ENCODE measurements at places on chromosomes 7 and 10. TPM values are rescaled to one million over a fixed set of nuclear protein-coding genes. Genes with fewer than 3 reads are reported as not detected.

DNA sequence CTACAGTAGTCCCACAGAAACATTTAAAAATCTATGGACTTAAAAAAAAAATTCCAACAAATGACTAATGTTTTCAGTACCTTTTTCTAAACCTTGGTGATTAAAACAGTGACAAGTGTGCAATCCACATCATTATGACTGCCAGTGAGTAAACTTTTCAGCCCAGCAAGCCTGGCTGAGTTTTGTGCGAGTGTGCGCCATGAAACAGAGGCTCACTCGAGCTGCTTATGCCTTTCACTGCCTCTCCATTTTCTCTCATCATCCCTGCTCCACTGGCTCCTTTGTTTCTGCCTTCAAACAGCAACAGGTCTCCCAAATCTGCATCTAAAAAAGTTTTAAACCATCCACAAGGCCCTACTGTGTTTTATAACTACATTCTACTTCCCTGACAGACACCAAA, 105.8 kb downstream of the USP6NL start:
- no peak for DNase-seq

DNA sequence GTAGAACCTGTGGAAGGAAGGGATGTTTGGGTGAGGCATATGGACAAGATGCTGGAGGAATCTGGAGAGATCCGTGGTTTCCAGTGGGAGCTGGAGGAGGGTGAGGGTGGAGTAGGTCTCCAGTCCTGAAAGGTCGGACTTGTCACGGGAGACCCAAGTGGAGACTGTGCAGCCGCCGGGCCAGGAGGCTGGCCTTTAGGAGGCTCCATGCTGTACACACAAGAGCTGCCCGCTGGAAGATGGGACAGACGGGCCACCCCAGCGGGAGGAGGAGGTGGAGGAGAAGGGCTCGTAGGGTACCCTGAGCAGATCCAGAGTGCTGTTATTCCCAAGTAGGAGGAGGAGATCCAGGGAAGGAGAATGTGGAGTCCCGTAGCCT, 106.7 kb downstream of the NKX6-2 start:
- DNase-seq: no peak

DNA sequence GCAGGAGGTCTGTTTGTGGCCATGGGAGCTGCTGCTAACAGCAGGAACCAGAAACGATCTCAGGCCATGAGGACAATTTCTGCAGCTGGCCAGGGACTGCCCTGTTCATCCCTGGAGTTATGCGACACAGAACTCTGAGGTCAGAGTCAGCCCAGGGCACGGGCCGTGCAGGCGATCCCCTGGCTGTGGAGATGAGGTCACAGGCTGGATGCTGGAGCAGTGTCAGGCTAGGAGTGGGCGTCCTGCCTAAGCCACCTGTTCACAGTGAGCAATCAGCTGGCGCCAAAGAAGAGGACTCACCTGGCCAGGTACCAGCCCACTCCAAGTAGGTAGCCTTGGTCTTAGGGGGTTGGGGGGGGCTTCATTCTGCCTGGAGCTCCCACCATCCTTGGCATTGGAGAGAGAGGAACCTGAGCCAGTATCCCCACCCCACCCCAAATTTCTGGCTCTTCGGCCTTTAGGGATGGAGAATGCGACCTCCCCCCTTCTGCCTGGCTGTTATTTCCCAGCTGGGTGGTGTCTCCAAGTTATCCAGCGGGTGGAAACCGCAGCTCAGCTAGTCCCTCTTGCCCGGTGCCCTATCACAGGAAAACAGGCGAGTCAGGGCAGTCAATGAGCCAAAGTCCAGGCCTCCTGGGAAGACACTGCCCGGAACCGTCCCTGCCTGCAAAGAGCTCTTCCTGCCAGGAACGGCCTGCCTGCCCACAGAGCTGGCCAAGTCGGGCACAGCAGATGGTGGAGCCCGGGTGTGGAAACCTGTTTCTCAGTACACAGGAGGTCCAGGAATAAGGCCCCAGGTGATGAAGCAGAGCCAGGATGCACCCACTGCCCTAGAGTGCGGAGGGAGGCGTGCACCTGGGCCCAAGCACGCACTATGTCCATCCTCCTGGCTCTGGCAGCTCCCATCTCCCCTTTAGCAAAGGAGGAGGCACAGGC, 1.8 kb upstream of the TTYH3 start:
- DNase-seq: peak; percentile 83

DNA sequence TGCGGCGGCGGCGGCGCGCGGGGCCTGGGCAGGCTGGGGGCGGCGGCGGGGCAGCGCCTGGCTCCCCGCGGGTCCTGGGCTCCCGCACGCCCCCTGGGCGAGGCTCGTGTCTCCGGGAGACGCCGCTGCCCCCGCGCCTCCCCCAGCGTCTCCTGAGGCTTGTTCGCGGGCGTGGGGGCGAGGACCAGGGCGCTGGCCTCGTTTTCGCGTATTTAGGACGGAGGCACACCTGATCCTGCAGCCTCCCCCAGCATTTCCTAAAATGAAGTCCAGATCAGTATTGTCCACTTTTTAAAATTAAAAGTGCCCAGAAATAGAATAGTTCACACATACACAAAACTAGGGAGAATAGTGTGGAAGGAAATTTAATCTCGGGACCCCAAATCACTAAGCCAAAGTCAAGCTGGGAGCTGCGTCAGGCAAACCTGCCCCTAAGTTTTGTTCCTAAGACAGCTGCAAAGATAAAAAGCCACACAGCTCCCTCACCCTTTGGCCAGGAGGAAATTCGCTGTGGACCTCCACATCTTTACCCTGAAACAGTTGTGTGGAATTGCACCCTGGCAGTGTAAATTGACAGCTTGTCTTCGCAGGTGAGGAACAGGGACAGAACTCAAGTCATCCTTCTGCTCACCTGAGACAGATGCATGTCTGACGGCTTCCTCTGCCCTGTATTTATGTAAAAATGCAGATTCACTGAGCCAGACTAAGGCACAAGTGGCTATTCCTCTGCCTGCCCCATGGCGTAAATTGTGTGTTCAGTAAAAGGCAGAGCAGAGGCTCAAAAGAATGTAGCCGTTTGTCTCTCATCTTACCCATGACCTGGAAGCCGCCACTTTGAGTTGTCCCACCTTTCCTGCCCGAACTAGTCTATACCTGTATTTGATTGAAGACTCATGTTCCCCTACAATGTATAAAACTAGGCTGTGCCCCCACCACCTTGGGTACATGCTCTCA, 740 bp downstream of the GALNT11 start:
- no peak for DNase-seq

The BTBD16 gene
- total RNA-seq: not detected

GRCh38 chr7:151083071-151083823, at the start of gene TMUB1:
Gene TMUB1 (minus strand): TSS chr7:151083493. CDS start chr7:151082563, 930 bp downstream.
- DNase-seq: peak; percentile 86

GRCh38 chr7:17134786-17135185, 163.7 kb upstream of the AHR start:
- no peak for DNase-seq

GRCh38 chr10:34475786-34476185, 339.3 kb downstream of the PARD3 start:
- no peak for DNase-seq

GRCh38 chr10:89278034-89278535, 23.8 kb upstream of the IFIT2 start:
- DNase-seq: no peak

The TAS2R41 gene
- not detected for total RNA-seq

The ALDH18A1 gene
- total RNA-seq: 98.7 TPM

GRCh38 chr7:867406-868188, 8.8 kb upstream of the GET4 start:
- peak; percentile 88 for DNase-seq

DNA sequence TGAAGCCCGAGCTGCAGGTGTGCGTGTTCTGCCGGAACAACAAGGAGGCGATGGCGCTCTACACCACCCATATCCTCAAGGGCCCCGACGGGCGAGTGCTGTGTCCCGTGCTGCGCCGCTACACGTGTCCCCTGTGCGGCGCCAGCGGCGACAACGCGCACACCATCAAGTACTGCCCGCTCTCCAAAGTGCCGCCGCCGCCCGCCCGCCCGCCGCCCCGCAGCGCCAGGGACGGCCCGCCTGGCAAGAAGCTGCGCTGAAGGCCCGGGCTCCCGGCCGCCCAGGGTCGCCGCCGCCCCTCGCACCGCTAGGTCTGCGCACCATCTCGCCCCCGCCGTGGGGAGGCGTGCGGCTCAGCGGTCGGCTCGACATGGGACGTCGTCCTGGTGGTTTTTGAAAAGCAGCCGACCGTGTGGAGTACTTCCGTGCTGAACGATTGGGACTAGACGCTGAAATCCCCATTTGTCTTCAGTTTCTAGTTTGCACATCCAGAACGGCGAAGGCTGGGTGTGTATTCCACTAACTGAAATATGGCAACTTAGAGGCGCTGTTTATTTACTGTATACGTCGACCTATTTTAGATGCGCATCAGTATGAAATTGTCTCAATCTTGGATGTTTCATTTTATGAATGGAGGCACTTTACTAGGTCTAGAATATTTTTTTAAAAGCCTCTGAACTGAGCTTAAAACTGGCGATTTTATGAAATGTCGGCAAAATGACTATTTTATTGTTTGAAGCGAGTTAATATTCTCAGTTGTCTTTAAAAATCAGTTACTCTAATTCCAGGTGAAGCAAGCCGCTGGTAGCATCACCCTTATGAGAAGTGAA, 1.1 kb downstream of the NANOS1 start:
- peak; percentile 60 for DNase-seq

Data from transverse colon (tissue), 4 donors.